ENCODE measurements at places on chromosomes 2 and 18.

- no peak for DNase-seq
These were observed 234.3 kb upstream of the NCKAP5 start for GRCh38 chr2:133802409-133803039.

GRCh38 chr18:50862401-50862800, 16.5 kb upstream of the ME2 start:
- no peak for DNase-seq

DNA sequence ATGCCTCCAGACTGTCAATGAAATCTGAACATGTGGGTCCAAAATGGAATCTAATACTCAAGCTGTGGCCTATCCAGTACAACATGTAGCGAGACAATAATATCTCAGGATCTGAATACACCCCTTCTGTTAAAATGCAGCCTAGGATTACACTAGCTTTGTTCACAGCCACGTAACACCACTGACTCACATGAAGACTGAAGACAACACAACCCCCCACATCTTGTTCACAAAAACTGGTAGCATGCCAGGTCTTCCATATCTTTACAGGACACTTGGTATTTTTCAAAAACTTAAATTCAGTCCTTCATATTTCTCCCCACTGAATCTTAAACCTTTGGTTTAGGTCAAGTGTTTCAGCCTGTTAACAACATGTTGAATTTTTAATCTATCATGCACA, 84.2 kb downstream of the SLC8A1 start:
- DNase-seq = no peak

- no peak for DNase-seq
These were observed 215.1 kb downstream of the ALK start for GRCh38 chr2:29706171-29706720.

GRCh38 chr2:241108271-241109209, 6.5 kb upstream of the MTERF4 start:
- DNase-seq = no peak

DNA sequence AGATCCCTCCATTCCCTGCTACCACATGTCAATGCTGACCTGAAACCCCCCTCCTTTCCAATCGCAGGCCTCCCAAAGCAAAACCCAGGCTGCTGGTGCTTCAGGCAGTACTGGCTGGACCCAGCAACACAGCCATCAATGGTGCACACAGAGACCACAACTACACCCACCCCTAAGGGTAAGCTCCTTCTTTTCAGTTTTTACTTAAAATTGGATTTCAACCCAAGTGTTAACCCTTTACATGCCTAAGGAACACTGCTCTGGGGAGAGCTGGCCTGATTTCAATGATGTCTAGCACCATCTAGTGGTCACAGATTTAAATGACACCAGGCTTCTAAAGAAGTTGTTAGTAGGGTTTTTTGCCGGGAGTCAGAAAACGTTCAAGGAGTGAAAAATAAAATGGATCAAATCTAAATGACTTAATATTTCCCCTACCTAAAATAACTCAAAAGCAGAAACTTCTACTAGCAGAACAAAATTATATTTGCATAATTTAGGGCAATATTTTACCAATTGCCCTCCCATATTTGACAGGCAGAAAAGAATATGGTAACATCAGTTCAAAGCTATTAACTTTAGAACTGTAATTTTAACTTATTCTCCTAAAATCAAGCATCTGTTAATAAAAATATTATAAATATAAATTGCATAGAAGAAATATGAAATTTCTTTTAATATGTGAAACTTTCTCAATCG, 24.6 kb downstream of the FECH start:
- DNase-seq = no peak

DNA sequence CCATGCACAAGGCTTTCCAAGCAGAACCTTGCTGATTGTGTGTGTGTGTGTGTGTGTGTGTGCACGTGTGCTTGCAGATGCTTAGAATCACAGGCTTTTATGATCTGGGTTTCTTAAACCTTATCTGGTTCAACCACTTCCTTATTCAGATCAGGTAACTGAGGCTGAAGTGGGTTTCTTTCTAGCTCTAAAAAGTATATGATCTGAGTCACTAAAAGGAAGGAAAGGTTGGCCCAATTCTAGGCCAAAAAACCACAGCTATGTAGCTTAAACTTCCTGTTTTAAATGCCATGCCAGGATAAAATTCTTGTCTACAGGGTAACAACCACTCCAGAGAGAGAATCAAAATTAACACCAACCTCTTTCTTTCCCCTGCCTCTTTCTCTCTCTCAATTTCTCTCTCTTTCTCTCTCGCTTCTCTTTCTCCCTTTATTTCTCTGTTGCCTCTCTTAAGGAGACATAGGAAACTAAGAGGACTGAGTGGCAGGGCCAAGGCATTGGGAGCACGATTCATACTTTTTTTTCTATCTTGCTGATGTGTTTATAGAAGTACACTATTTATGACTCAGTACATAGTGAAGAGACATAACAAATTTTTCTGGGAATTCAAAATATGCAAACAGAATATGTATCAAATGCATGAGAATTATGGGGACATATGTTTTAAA, 140.3 kb downstream of the TRIB2 start:
- no peak for DNase-seq

- DNase-seq = no peak
These were observed 308.5 kb downstream of the EPHA4 start for GRCh38 chr2:221263573-221263972.

DNA sequence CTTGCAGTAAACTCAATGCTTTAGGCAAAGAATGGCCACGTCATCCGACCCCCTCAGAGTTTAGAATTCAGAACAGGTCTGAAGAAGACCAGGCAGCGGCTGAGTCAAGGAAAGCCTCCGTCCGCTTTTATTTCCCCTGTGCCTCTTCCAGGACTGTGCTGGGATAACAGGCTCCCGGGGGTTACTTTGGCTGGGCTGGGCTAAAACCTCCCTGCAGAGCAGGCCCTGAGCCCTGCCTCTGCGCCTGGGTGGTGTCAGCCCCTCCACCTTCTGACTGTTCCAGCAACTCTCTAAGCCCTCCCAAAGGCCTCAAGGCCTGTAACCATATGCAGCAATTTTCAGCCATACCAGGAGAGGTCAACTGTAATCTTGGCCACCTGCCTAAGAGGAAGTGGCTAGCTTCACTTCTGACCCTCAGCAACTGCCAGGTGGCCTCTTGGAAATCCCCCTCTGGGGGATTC, 166.5 kb downstream of the RPIA start:
- no peak for DNase-seq

- no peak for DNase-seq
These were observed 121.2 kb downstream of the ZNF521 start for GRCh38 chr18:25230658-25231326.

DNA sequence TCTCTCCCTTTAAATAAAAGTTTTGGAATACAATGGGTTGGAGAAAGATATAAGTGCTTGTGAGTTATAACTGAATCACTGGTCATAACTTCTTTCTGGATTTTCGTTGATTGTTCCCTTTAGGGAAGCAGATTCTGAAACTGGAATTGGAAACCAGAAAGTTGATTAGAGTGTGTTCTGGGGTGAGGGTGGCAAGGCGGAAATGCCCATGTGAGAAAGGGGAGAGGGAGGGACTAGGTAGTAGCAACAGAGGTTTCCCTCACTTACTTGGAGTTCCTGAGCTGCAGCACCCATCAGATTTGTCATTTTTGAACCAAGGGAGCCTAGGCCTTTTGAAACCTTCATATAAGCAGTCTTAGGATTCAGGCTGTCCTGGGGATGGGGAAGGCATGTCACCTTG, 453.4 kb downstream of the KCNJ3 start:
- DNase-seq = no peak

- DNase-seq = no peak
These were observed 93.0 kb upstream of the MCFD2 start for GRCh38 chr2:47008381-47009252.

DNA sequence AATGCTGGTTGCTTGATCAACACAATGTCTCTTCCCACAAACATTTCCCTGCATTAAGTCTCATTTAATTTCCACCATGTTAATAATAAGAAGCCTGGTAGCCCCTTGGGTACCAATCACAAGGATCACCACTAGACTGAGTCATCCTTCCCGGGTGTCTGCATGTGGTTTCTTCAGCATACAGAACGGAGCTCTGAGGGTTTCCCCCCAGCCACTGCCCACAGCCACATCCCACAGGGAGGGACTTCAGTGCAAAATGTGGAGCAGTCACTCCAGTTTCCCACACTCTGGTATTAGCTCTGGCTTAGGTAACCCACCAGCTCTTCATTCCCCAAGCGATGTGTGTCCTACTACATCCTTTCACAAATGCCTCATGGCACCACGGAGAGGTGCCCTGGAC, 42.7 kb upstream of the POLE4 start:
- no peak for DNase-seq

DNA sequence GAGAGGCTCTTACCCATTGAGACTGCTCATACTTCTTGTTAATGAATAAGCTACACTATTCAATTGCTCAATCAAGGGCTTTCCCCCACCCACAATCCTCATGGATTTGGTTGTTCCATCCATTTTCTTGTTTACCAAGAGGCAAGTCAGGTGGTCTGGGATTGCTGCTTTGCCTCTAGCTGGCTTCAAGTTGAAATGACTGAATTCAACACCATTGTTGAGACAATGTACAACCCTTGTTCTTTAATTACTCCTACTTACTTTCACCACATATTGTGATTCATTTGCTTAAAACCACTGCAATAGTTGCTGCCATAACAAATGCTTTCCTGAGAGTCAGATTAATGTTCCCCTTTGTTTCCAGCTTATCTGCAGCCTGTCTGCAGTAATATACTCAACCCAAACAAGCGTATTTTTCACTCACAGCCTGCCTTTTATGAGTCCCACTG, 532.2 kb downstream of the RIT2 start:
- DNase-seq = no peak

- no peak for DNase-seq
These were observed 31.0 kb downstream of the ABCA12 start for GRCh38 chr2:215107216-215108056.

DNA sequence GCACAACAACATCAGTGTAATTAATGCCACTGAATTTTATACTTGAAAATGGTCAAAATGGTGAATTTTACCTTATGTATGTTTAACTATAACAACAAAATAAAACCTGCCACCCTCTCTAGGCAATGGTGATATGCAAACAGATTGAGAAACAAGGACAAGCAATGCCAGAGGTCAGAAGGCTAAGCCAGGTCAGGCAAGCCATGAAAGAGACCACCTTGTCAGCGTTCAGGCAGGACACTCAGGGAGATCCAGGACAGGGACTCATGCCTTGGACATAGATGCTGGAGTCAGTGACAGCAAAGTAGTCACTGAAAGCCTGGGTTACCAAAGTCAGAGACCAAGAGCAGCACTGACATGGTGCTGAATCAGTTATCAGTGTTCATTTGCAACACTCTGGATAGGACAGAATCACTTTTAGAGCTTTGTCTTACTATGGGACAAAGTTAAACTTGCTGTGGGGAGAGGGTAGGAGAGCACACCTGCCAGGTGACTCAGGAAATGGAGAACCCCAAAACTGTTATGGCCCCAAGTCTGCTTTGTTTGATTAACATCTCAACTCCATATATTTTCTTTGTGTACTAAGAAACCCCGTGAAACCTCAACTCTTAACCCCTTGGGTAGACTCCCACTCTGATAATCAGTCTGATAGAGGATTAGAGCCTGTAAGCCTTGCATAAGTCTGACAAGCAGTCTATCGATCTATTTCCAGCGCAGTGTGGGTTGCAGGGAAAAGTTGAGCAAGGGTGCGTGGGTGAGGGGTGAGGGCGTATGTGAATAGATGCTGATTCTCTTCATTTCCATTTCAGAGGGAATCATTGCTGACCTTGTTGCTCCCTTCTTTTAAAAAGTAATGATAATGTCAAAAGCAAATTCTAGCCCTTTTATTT, 48.7 kb upstream of the ZNF385B start:
- no peak for DNase-seq

DNA sequence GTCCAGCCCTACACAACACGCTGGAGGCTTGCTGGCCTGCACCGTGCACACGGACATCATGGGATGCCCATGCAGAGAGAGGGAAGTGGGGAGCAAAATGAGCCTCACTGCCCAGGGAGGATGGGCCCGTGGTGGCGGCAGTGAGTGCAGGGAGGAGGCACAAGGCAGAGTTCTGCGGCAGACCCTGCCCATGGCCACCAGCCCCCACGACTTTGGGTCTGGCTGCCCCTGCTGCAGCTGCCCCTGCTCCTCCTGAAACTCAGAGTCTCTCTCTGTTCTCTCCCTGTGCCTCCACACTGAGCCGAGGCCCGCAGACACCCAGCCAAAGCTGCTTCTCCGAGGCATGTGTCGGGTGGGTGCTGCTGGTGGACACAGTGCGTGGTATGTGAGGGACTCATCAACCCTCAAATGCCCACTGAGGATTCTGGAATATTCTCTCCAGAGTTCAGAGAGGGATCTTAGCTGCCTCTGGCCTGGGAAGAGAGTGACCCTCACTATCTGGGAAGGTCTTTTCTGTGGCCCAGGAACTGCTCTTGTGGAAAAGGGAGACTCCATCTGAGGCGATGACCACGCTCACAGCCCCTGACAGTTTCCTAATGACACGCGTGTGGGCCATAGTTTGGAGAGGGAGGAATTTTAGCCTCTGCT, 45.1 kb upstream of the HPCAL1 start:
- DNase-seq = no peak

DNA sequence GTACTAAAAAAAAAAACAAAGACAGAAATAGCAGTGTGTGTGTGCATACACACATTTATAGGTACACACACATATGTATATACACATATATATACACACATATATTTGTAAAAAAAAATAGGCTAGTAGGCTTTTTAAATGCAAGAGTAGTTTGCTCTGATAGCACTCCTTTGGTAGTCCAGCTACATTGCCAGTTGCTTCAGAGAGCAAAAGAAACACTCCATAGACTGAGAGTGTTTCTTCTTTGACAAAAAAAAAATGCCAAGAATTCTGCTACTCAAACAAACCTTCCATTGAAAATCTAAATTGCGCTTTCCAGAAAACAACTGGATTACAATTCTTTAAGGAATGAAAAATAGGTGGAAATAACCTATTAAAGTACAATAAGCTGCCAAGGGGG, 365.9 kb upstream of the GALNT5 start:
- DNase-seq = no peak

DNA sequence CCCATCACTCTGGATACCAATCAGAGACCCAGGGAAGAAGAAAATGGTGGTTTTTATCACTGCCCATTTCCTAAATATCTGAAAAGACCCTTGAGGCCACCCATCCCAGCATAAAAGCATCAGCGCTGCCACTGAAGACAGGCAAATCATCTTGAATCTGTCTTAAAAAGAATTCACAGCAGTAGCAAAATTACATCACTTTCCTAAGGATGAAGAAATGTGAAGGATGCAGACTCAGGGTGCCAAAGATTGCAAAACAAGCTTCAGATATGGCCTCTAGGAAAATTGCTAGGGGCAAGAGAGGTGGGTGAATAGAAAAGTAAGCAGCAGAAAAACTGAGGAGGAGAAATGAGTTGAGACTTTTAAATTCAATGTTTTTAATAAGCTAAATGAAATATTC, 70.0 kb downstream of the SLC25A12 start:
- DNase-seq = no peak

GRCh38 chr2:16729335-16729734, 63.7 kb upstream of the CYRIA start:
- no peak for DNase-seq

- no peak for DNase-seq
These were observed 383.7 kb downstream of the ZNF521 start for GRCh38 chr18:24968238-24968775.

- no peak for DNase-seq
These were observed 457.3 kb upstream of the ID2 start for GRCh38 chr2:8224347-8225190.
